Uterus (tissue), 4 donors: ENCODE measurements at places on chromosomes 11 and 22. TPM values are rescaled to one million over a fixed set of nuclear protein-coding genes. Genes with fewer than 3 reads are reported as not detected.
A peak's percentile ranks its signal among the peaks of the same experiment; 100 is the strongest.

GRCh38 chr22:39559456-39560105, 11.0 kb upstream of the CACNA1I start:
- DNase-seq = no peak

DBX1 gene
- not detected for total RNA-seq

DNA sequence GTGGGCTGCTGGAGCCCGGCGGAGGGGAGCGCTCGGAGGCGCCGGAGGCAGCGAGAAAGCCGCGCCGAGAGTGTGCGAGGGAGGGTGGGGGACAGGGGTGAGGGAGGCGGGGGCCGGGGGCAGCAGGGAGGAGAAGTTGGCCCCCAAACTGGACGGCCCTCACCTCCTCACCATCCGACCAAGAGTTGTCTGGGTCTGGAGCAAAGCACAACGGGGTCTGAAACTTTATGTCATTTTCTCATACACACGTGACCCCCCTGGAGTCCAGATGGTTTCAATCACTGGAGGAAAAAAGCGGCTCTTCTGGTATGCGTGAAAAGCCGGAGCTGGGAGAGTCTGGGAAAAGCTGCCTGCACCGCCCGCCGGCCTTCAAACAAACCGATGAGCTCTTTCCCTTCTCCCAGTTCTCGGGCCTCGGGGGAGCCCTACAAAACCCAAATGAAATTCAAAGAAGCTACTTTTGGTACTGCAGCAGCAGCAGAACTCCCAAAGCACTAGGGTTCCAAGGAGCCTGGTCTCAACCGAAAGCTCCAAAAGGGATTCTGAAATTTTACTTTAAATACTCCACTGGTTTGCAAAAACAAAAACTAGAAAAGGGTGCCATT, 39.7 kb upstream of the AKIP1 start:
- DNase-seq = peak; percentile 88

DNA sequence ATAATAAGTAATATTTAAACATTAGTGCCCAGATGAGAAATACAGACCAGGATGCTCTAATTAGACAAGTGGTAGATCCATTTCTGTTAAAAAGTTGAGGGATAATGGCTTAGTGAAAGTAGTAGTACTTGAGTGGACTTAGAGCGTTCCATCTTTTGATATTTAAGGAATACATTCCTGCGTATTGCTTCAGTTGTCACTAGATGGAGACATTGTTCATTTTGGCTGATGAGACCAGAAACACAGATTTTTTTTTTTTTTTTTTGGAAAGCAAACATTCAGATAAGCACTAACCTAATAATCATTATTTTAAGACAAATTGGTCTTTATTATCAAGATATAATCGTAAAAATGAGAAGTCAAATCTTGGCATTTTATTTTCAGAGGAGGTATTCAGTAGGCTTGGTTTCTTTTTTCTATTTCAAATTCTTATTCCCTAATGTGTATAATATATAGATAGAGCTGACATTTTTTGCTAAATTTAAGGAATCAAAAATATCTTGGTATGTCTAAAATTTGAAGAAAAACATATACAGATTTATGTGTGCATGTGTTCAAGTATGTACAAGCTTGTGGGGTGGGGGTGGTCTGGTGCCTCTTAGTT, 92.9 kb downstream of the DYNC2H1 start:
- no peak for DNase-seq

- no peak for DNase-seq
Observed at GRCh38 chr11:23181022-23181807, 320.9 kb upstream of the CCDC179 start.

DNA sequence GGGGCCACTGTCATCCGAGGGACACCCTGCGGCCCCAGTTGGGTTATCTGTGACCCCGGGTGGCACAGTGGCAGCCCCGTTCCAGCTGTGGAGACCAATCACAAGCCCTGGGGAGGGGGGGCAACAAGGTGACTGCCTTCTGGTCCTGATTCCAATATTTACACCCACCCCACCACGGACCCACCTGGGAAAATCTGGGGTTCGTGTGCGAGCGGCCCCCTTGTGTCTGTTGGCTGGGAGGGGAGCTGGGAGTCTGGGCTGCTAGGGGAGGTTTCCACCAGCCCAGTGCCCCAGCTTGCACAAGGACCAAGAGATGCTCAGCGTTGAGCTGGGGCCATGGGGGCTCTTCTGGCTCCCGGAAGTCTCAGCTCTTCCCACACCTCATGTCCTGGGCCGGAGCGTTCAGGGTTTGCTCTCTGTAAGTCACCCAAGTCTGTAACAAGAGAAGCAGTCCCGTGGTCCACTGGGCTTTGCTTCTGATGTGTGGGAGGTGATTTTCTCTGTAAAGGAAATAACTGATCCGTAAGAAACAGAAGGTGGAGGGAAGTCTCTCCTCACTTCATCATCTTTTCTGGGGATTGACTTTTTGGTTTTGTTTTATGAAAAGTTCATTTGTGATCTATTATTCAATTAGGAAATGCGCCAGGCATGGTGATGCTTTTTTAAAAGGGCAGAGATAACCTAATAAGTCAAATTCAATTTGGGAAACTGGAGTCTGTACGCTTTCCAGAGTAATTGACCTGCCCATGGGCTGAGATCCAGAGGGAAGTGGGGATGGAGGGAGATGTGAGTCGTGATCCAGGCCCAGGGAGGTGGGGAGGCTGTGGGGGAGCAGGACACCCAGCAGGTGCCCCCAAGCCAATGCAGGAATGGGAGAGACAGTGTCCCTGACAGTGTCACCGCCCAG, 22.4 kb upstream of the GAL start:
- DNase-seq = no peak

GRCh38 chr22:49979587-49980264, 19.2 kb downstream of the PIM3 start:
- DNase-seq = no peak

CRYBB2 gene
- total RNA-seq = not detected

APOBEC3A gene
- not detected for total RNA-seq

RIMBP3C gene
- total RNA-seq = not detected

AIFM3 gene
- total RNA-seq = 3.4 TPM

DNA sequence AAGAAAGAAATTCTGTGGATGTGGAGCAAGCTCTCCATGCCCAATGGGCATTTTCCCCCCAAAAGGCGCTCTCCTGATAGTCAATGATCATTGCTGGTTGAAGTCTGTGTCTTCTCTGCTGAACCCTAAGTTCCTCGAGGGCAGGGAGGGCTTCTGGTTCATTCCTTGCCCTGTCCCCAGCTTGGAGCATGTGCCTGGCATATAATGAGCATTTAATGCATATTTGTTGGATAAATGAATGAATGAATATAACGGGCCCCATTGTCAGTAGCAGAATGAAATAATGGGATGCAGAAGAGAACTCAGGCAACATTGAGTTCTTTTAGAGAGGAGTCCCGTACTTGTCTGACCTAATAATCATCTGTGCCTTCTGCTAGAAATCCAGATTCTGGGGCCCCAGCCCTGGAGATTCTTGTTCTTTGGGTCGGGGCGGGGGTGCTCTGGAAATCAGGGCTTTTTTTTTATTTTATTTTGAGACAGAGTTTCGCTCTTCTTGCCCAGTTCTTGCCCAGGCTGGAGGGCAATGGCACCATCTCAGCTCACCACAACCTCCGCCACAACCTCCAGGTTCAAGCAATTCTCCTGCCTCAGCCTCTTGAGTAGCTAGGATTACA, 64.4 kb downstream of the CD82 start:
- DNase-seq = no peak

- DNase-seq = no peak
Observed at GRCh38 chr11:117579161-117579560, 217.9 kb downstream of the DSCAML1 start.

DNA sequence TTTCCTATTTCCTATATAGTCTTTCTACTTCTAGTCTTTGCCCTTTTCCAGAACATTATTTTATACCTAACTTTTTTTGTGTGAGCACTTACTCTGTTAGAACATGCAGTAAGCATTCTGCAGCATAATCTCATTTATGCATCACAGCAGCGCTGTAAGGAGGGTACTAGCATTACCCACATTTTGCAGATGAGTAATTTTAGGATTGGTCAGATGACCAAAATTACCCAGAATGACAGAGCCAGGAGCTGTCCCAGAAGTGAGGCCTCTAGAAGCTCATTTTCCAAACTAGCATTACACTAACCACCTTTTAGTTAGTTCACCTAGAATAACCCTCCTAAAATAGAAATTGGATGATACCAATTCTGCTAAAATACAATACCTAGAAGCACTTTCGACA, 47.1 kb upstream of the ARHGAP32 start:
- no peak for DNase-seq

DNA sequence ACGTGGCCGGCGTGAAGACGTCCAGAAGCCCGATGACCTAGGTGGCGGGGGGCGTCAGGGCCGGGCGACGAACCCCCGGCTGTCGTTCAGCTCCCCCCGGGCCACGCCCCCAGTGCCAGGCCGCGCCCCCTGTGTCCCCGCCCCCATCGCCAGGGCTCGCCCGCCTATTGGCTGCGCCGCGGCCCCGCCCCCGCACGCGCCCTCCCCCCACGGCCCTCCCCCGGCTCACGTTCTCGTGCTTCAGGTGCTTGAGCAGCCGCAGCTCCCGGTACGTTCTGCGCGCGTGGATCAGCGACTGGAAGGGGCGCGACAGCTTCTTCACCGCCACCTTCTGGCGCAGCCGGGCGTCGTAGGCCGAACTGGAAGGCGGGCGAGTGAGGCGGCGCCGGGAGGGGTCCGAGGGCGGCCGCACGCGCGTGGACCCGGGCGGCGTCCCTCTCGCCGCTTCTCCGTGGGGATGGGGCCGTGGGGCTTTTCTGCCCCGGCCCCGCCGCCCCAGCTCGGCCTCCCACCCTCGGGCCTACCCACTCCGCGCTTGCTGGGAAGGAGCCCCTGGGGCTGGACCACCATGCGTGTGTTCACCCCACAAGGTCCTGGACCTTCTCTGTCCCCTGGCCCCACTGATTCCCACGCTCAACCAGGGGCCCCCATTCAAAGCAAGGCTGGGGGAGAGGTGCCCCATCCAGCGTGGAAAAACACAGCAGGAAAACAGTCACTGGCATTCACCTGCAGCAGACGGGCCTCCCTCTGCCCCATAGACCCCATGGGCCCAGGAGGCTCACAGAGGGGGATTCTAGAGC, 2.4 kb downstream of the MAPK11 start:
- DNase-seq = peak; percentile 70

GRCh38 chr11:70126494-70126893, 48.4 kb downstream of the ANO1 start:
- no peak for DNase-seq

TRIM49 gene
- not detected for total RNA-seq

GRCh38 chr11:78465169-78465942, 47.7 kb upstream of the GAB2 start:
- DNase-seq = no peak

DNA sequence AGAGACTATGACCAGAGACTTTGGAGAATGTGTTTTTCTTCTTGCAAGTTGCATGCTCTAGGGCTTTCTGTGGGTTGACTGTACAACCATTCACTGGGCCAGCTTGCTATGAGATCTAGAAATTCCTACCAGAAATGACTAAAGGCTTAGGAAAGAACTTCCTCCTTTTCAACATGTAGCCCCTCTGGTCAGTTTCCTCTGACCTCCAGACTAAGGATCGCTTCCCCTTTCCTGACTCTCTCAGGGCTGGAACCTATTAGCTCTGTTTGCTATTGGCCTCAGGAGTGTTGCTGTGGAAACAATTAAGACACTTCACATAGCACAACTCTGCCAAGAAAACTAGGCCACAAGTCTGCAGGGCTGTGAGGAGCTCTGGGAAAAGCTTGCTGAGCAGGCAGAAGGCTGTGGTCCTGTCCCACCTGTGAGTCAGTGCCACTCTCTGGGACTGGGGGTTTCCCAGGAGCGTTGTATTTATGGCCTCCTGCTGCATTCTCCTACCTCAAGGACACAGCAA, 10.7 kb downstream of the CRY2 start:
- DNase-seq = peak; percentile 65

DNA sequence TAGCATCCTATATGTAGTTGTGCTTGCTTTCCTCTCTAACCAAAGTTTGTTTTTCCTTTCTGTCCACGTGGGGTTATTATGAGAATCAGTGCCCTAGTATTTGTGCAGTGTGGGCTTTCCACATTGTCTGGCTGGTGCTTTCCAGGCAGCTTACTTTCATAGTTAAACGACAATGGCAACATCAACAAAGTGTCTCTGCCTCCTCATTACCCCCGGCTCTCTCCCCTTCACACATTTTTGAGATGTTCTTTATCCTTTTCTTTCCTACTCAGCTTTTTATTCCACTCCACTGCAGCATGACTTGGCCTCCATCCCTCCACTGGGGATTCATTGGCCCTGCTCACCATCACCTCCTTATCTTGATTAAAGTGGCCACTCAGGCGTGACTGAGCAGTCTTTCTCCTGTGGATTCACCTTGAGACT, 19.1 kb downstream of the SPECC1L start:
- DNase-seq = no peak

MRGPRG gene
- total RNA-seq = not detected

DNA sequence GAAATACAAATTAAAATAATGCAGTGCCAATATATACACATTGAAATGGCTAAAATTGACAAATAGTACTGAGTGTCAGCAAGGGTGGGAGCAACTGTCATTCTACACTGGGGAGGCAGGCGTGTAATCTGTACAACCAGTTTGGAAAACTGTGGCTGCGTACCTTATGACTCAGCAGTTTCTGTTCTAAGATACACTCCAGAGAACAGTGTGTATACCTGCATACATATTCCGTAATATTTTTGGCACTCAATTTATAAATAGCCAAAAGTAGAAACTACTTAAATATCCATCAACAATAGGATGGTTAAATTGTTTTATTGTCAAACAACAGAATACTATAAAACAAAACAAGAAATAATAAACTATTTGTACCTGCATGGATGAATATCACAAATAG, 57.6 kb downstream of the RNF169 start:
- DNase-seq = no peak

- DNase-seq = no peak
Observed at GRCh38 chr11:63491636-63492372, 837 bp upstream of the PLAAT5 start.

DNA sequence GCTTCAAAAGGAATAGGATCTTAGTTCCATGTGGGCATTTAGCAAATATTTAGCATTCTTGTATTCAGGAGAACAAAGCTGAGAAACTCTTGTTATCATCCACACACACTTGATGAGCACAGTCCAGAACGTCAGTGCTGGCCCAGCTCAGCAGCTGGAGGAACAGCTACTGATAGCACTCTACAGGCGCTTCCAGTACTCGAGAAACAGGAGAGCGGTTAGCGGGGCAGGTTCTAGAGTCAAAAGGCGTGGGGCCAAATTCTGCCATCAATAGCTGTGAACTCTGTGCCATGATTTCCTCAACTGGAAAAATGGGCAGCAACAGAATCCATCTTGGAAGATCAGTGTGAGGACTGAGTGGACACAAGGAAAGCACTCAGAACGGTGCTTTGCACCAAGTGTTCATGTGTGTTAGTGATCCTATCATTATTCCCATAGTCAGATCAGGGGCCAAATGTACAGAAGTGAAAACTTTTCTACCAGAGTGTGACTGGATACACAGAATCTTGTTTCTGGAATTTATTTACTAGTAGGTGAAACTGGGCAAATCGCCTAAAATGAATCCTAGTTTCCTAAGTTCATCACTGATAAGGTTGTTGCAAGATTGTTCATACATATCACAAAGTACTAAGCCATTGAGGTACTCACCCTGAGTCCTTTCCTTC, 3.2 kb downstream of the JOSD1 start:
- DNase-seq = no peak

SLC15A3 gene
- 12.9 TPM for total RNA-seq
